AG04450 (cell line): ENCODE measurements at places on chromosomes 3 and 15.
A peak's percentile ranks its signal among the peaks of the same experiment; 100 is the strongest.

DNA sequence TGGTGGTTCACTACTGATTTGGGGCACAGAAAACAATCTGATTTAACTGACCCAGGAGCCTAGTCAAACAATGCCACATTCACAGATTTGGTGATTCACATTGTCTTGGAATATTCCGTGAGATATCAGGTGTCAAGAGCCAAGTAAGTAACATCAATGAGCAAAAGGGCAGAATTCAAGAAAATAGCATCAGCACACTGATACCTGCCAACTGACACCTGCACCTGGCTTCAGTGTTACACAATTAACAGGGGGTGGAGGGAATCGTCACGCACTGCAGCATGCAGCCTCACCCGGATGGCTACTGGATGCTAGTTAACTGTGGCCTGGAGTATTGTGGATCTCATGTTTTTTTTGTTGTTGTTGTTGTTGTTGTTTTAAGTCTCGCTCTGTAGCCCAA is 17.6 kb downstream of the CCNL1 start:
- no peak for DNase-seq

GRCh38 chr15:90421527-90421926 is 33.5 kb downstream of the IQGAP1 start:
- DNase-seq, result no peak

DNA sequence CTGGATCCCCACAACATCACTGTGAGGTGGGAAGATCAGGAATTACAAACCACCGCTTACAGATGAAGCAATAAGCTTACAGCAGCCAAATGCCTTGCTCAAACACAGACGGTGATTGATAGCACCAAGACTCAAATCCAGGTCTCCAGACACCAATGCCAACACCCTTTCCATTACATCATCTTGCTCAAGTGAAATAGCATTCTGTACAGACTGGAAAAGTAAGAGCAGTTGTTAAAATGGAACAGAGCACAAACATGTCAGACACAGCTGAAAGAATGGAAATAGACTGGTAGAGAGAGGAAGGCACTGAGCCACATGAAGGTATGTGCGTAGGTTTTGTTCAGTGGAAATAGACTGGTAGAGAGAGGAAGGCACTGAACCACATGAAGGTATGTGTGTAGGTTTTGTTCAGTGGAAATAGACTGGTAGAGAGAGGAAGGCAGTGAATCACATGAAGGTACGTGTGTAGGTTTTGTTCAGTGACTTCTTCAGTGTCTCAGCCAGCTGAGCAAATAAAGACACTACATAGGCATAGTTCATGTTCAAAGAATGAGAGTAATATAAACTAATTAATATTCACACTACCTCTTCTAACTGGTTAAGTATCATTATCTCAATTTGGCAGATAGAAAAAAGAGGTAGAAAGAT is 15.6 kb downstream of the CLDN1 start:
- no peak for DNase-seq

- peak; percentile 45 for DNase-seq
These were observed 17.5 kb downstream of the TIPARP start for GRCh38 chr3:156691920-156692319.

DNA sequence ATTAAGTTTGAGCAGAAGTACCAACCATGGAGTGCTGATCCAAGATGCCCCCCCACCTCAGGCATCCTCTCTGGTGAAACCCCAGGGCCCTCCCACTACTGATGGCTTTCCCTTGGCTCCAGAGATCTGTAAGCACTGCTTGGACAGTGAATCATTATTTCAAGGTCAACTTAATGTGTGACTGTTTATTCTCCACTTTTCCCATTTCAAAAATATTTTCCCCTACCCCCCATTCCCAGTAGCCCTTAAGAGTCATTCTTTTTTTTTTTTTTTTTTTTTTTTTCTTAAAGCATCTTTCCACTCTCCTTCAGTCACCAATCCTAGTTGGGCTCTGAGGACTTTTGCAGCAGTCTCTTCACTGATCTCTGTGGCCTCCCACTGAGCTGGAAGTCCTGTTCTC is 82.6 kb downstream of the PCCB start:
- peak; percentile 54 for DNase-seq

DNA sequence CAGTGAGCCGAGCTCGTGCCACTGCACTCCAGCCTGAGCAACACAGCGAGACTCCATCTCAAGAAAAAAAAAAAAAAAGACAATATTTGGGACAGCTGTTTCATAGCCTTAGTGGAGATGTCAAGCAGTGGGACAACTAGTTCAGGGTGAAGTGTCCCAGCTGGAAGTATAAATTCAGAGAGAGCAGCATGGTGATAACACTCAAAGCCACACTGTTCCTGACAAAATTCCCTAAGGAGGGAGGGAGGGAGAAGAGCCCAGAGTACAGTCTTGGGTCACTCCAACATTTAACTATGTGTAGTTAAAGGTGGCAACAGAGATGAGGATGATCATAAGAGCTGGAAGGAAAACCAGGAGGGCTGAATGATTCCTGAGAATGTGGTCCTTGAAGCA is 21.1 kb upstream of the IP6K2 start:
- DNase-seq, result no peak

- no peak for DNase-seq
These were observed 12.7 kb downstream of the LCMT2 start for GRCh38 chr15:43317566-43318184.

DNA sequence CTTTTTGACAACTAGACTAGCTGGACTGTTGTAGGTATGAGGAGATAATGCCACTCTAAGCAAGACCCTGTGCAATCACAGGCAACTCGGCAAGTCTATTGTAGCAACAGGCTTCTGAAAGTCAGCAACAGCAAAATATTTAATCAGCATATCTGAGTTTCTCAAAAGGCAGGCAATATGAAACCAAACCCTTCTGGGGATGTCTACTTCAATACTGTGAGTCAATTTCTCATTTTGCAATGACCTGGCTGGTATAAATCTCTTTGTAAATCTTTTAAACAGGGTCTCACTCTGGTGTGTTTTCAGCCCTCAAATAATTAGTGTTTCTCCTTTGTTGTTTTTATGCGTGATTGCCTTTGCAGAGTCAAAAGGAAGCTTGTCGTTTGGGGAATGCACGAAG is 1044.5 kb downstream of the NTRK3 start:
- DNase-seq, result no peak

DNA sequence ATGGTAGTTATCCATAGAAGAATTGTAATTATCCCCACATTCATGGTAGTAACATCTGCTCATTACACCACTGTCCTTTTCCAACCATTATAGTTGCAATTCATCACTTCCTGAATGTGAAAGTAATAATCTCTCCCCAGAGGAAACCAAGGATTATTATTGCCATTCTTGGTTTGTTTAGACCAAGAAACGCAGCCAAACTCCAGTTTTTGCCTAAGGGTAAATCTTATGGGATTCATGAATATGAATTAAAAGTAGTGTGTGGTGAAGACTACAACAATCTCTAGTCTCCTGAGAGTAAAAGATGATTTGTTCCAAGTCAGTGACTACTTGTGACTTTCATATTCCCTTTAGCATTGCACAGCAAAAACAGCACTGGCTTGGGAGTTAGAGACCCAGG is 45.7 kb upstream of the ABI3BP start:
- DNase-seq, result no peak

- DNase-seq, result no peak
These were observed 2.9 kb upstream of the KLHL40 start for GRCh38 chr3:42682301-42683070.

DNA sequence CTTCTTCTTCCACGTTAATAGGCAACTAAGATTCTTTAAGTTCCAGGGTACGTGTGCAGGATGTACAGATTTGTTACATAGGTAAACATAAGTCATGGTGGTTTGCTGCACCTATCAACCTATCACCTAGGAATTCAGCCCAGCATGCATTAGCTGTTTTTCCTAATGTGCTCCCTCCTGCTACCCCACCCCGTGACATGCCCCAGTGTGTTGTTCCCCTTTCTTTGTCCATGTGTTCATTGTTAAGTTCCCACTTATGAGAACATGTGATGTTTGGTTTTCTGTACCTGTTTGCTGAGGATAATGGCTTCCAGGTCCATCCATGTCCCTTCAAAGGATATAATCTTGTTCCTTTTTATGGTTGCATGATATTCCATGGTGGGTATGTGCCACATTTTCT is 21.1 kb downstream of the GTF2A2 start:
- DNase-seq, result no peak

DNA sequence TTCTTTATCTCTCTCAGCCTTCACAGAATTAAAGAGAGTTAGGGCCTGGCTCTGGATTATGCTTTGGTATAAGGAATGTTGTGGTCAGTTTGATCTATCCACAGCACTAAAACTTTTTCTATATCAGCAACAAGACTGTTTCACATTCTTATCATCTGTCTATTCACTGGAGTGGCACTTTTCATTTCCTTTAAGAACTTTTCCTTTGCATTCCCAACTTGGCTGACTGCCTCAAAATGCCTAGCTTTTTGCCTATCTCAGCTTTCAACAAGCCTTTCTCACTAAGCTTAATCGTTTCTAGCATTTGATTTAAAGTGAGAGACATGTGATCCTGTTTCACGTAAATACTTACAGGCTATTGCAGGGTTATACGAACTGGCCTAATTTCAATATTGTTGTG is 471.8 kb downstream of the GBE1 start:
- no peak for DNase-seq

GRCh38 chr15:22948056-22948455 is 32.1 kb downstream of the CYFIP1 start:
- DNase-seq, result no peak

GRCh38 chr3:129317014-129317771 is 38.5 kb downstream of the HMCES start:
- DNase-seq, result no peak

- peak; percentile 20 for DNase-seq
These were observed 12.6 kb upstream of the LCTL start for GRCh38 chr15:66578286-66578875.

- DNase-seq, result no peak
These were observed 33.1 kb upstream of the UBE2Q2 start for GRCh38 chr15:75809986-75810750.

GRCh38 chr3:61944726-61945125 is 383.4 kb downstream of the PTPRG start:
- DNase-seq, result no peak

DNA sequence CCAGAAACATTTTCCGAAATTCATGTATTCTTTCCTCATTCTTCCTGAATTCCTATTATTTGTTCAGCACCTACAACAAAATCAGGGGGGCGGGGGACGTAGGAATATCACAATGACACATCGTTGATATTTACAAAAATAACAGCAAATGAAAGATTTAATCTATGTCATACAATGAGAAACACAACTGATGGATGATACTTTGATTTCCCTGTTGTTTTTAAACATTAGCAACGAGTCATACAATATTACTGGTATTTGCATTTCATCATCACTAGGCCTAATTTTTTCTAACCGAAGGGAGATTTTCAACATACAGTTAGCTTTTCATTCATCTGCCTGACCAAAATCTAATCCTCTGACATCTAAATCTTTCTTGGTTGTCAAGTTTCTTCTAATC is 45.3 kb upstream of the INO80 start:
- no peak for DNase-seq

- no peak for DNase-seq
These were observed 49.7 kb downstream of the SEMA6D start for GRCh38 chr15:47767035-47767434.

DNA sequence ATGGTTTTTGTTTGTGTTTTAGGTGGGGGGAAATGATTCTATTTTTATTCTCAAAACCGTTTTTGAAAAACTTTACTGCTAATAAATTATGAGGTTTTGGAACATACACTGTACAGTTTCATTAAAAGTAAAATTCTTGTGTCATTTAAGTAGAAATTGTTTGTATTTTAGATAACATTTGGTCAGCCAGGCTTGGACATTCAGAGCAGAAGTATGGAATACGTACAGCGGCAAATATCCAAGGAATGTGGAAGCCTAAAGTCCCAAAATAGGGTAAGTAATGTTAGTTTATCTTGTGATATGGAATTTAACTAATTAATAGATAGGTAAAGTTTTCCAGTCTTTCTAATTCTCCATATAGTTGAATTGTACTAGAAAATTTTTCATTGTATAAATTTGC is 96.6 kb downstream of the SPRED1 start:
- DNase-seq, result peak; percentile 20

DNA sequence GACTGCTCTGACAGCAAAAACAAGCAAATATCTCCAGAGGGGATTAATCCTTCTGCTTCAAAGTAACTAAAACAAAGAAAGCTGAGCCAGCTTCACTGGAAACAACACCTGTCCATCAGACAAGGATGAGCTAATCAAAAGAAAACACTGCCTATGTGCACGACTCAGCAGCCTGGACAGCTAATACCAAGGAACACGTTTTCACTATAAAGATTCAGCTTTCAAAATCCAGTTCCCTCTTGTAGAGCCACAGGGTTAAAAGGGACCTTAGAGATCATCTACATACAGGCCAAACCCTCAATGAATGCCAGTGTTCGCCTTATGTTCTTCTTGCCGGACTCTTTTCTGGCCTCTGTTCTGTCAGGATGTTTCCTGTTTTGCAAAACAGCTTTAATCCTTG is 6.9 kb downstream of the TUSC7 start:
- no peak for DNase-seq

DNA sequence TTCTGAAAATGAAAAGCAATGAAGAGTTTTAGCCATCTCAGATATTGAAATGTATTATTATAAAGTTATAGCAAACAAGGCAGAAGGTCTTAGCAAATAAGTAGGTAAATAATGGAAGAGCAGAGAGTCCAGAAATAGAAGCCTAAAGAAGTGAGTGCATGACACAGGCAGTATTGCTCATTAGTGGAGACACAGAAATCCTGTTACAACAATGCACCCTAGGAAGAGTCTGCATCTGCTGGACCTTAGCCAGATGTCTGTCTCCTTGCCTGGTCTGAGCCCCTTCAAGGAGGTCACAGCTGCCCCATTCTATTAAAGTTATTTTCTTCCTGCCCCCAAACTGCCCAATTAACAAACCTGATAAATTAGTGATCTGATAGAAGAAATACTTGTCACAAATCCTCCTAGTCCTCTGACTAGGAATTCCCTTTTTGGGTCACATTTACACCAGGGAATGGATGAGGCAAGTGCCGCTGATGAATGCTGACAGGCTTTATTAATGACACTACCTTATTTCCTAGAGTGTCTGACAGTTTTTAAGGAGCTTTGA is 51.9 kb downstream of the HOMER2 start:
- no peak for DNase-seq

DNA sequence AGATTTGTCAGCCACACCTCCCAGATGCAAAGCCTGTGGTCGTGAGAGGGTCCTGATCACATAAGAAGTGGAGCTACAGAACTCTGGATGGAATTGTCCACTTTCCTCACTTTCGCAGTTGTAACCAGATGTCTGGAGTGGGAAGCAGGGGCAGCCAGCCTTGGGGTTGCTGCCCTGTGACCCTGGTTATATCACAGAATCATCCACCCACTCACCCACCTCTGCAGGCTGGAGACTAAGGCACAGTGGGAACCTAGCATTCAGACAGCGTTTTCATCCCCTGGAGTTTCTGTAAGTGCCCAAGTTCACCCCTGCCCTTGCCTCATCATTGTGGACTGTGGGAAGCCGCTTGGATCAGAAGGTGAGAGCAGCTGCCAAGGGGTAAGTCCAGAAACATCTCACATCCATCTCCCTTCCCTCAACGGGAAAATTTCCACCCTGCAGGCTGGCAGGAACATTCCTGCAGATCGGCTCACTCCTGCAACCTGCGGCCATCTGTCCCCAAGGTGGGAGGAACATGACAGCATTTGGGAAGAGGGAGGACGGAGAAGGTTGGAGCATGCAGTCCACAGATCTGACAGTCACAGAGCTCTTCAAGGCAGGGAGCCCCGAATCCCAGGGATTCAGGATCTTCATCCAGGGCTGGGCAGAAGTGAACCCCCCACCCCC is 2.9 kb upstream of the IQSEC1 start:
- no peak for DNase-seq

GRCh38 chr3:53498806-53499641 is 4.6 kb downstream of the CACNA1D start:
- no peak for DNase-seq

- DNase-seq, result no peak
These were observed 106.7 kb downstream of the C3orf70 start for GRCh38 chr3:185046164-185046515.
